Stimulated activated CD4-positive, alpha-beta T cell treated with anti-CD3 and anti-CD28 coated beads, Interleukin-1b, Interleukin-23, amount 100 ng/mL, for 24 hours (primary cell): ENCODE measurements at places on chromosomes 16 and 17.
A peak's percentile ranks its signal among the peaks of the same experiment; 100 is the strongest.

GRCh38 chr17:18267927-18268711 lies 7.7 kb downstream of the MIEF2 start:
- no peak for DNase-seq

GRCh38 chr17:59406808-59407381 lies 75.4 kb downstream of the YPEL2 start:
- no peak for DNase-seq

DNA sequence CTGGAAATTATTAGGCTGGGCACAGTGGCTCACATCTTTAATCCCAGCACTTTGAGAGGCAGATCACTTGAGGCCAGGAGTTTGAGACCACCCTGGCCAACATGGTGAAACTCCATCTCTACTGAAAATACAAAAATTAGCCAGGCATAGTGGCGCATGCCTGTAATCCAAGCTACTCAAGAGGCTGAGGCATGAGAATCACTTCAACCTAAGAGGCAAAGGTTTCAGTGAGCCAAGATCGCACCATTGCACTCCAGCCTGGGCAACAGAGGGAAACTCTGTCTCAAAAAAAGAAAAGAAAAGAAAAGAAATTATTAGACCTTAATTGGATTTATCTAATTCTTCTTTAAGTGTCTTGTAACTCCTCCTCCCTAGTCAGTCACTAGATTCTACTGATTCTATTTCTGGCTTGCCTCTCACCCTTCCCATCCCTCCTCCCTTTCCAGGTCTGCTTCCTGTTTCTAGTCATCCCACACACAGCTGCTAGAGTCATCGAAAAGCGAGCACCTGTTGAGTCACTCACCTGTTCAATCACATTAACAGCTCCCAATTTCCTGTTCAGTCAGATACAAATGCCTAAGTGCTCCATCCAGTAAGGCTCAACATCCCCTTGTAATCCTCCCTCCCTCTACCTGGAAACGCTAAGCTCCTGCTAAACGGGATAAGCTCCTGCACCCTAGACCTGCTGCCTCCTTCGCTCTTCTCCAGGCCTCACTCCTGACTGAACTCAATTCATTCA lies 34.6 kb downstream of the ERN1 start:
- no peak for DNase-seq

GRCh38 chr16:69171325-69172084 lies 15.5 kb upstream of the SNTB2 start:
- DNase-seq: no peak

GRCh38 chr17:32519228-32520103 lies 32.7 kb downstream of the CDK5R1 start:
- DNase-seq: peak; percentile 56

DNA sequence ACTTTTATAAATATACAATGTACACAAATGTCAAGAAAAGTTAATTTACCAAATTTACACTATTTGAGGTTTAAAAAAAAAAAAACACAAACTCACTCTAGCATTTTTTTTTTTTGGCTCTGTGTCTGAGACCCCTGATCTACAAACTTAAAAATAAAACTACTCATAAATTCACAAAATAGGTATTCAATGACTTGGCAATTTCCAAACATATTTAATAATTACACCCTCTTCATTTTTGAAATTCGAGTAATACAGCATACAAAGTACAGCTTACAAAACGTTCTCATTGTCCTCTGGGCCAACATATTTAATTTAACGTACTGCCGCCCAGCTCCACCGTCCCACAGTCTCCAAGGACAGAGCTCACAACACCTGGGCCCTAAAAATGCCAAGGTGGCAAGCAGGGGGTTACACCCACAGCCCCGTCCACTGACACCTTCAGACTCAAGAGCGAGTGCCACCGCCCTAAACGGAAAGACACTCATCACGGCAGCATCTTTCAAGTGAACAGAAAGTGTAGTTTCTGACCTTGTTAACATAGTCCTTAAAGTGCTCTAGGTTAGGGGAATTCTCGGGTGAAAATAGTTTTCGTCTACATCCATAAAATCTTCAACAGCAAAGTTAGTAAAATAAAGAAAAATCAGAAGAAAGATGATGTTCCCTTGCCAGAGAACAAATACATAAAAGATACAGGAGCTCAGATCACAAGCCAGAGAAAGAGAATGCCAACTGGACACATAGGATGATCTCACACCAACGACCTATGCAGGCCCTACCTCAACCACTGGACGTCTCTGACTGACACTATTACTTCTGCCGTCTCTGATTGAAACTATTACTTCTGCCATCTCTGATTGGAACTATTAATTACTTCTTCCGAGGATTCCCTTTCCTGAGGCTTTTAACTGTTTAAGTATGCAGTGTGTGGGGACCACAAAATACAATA lies 4.2 kb downstream of the ADCY9 start:
- no peak for DNase-seq

DNA sequence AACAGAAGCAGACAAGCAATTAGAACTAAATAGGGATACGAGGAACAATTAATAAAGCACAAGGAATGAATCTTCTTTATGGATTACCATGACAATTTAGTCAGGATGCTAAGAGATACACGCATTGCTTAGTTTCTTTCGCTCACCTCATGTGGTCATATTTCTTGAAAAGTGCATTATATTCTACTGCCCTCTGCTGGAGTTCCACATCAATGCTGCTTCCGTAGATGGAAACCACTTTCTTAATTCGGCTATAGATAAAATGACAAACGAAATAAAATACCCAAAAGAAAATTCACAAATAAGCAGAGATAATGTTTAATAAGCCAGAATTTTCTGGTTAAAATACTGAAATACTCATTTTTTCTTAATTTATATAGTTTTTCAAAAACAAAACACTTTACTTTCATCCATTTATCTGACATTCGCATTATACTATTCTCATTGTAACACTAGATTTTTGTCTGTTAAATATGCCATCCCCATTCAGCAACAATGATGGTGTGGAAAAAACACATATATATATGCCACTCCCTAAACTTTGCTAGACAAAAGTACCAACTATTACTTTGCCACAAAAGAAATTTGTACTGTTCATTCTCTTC lies 22.0 kb upstream of the PHLPP2 start:
- DNase-seq: no peak

DNA sequence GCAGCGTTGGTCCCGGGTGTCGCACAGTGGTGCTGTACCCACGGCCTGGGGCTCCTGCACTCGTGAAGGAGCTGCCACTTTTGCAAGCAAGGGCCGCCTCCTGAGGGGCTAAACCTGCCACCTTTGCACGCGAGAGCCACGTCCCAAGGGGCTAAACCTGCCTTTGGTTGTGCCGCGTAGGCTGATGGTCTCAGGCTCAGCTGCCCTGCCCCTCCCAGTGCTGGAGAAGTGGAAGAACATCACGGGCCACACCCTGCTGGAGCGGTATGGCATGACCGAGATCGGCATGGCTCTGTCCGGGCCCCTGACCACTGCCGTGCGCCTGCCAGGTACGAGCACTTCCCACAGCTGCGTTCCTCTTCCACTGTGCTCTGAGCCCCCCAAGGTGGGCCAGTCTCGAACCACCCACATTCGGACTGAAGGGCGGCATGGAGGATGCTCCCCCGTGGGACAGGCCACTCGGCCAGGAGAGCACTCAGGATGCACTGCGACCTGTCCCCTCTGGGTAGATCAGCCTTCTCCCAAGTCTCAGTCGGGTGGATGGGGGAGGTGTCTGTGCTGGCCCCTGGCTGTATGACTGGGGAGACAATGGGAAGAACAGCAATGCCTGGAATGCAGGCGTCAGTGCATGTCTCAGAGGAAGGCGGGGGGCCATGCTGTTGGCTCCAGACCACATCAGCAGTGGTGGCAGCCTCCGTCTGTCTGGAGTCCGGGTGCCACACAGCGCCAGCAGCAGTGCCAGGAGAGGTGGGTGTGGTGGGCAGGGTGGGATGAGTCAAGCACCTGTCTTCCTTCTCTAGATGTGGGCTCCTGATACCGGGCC lies 20.7 kb downstream of the ACSF3 start:
- no peak for DNase-seq

DNA sequence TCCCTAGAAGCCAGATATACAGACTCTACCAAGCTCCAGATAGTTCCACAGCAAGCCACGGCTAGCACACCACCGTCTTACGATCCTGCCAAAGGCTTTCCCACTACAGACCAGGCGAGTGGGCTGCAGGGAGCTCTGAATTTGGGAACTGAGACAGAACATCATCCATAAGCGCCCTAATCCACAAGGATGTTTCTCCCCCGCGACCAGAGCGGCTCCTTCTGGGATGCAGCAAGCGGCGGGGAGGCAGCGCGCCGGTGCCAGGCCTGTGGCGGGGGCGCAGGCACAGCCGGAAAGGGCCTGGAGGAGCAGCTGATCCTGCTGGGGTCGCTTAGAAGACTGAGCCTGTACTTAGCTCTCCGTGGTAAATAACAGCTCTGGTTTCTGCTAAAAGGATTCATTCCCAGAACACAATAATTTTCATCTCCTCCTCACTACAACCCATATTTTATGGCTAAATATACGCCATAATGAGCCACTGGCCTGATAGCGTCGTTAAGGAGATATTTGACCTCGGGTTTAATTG lies 16.2 kb upstream of the FOXF1 start:
- no peak for DNase-seq

DNA sequence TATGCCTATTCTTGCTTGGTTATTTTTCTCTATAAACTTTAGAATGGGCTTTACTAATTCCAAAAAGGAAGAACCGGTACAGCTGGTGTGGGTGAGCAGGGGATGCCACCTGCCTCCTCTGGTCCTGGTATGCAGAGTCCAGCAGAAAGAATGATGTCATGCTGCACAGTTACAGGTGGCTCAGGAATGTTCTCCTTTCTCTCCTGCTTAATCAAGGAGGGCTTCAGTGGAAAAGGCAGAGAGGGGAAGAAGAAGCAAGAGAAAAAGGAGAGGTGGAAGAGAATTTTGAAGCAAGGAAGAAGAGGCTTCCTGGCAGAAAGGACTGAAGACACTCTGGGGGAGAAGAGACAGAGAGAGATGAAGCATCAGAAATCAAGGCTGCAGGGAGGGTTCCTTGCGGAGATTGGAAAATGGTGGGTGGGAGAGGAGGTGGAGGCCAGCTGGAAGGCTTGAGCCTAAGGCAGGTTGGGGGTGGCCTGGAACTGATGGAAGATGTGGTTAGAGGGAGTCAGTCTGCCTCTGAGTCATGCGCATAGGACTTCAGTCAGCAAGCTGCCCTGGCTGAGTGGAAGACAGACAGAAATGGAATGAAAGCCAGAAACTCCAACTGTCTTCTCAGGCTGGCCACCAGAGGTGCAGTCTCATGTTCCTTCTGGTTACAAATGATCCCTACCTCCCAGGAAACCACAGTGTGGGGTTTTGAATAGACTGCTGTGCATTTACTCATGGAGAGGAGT lies 64.6 kb upstream of the CRHR1 start:
- no peak for DNase-seq

- no peak for DNase-seq
Measured at GRCh38 chr16:59733321-59733720, 999.2 kb upstream of the GOT2 start.

GRCh38 chr16:84446596-84447392 lies 57.7 kb downstream of the MEAK7 start:
- no peak for DNase-seq

DNA sequence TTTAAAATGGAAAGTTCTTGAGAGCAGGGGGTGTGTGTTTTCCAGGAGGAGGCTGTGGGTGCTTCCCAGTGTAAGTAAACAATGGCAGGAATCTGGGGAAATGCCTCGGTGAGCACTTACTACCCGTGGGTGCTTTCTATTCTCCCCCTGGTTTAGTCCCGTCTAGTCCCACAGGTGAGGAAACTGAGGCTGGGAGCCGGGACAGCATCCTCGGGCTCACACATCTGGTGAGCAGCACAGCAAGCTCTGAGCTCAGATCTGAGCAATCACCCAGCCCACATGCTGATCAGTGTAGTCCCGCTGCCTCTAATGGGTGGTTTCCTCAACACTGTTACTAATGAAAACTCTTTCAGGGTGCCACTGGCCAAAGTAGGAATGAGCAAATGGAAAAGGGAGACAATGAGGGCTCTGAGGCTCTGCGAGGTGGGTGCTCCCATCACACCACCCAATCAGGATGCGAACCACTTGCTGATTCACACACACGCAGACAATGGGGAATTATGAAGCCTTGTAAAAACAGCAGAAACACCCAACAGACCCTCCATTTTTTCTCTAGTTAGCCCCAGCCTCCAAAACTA lies 202.6 kb downstream of the PARN start:
- DNase-seq: no peak

DNA sequence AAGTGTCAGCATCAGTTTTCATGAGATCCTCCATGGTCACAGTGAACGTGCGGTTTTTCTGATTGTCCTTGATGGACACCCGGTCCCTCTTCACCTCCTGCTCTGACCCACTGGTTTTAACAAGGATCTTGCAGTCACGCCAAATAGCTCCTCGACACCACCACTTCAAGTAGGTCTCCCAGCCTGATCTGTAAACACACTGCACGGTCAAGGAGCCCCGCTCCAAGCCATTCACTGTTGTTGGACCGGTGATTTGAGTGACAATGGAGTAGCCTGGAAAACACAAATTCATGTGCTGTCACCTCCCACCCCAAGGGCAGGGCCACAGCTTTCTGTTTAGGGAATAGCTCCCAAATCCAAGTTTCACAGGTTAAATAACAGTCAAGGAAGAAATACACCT lies 8.2 kb downstream of the CD300LF start:
- DNase-seq: no peak

DNA sequence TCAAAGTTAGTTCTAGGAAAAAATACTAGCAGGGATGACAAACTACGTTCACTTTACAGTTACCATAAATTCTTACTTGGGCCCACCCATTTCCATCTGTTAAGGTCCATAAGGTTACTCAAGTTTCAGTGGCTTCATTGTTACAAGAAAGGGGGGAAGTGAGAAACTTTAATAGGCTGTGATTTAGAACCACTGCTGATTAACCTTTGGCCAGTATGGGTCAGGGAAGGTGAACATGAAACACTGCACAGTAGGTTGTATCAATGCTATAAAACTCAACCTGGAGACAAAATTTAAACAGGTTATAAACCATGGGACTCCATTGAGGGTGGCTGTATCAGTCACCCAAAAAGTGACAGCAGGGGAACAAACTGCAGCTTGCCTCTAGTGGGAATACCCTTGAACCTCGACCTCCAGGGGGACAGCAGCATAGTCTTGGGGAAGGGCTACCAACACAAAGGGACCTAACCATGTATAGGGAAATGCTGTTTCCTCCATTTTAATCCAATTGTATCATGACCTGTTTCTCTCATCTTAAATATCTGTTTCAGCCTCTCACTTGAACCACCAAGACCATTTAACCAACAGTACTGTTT lies 10.4 kb downstream of the PTRH2 start:
- DNase-seq: no peak

DNA sequence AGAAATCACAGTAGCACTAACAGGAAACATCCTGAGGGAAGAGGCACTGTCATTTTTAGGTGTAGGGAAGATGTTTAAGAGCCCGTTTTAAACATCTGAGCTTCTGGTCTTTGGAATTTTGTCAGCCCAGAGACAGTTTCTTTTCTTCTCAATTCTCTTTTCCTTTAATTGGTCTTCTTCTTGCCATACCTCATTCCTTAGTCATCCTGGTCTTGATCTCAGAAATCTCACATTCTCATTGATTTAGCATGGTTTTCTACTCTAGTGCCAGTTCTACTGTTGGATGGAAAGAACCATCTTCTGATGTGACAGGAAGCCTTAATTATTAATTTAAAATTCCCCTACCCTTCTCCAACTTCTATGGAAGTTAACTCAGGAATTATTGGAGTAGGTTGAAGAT lies 25.4 kb downstream of the BMERB1 start:
- no peak for DNase-seq
